ENCODE measurements at places on chromosomes 13 and 19.

GRCh38 chr19:6340493-6341201 is 7.2 kb upstream of the ACER1 start:
- DNase-seq: no peak

DNA sequence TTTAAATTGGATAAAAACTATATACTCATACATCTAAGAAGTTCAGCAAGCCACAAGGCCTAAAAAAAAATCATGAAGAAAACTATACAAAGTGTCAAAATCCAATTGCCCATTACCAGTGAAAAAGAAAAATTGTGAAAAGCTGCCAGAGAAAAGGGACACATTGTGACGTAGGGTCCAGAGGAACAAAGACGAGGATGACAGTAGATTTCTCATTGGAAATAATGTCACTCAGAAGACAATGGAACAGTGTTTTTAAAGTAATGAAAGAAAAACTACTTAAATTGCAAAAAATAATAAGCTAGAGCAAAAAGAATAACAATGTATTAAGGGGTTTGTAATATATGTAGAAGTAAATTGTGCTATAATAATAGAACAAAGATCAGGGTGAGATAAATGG is 195.2 kb downstream of the EFNB2 start:
- DNase-seq: no peak

- DNase-seq: no peak
Observed at GRCh38 chr13:71798707-71799106, 68.3 kb downstream of the DACH1 start.

DNA sequence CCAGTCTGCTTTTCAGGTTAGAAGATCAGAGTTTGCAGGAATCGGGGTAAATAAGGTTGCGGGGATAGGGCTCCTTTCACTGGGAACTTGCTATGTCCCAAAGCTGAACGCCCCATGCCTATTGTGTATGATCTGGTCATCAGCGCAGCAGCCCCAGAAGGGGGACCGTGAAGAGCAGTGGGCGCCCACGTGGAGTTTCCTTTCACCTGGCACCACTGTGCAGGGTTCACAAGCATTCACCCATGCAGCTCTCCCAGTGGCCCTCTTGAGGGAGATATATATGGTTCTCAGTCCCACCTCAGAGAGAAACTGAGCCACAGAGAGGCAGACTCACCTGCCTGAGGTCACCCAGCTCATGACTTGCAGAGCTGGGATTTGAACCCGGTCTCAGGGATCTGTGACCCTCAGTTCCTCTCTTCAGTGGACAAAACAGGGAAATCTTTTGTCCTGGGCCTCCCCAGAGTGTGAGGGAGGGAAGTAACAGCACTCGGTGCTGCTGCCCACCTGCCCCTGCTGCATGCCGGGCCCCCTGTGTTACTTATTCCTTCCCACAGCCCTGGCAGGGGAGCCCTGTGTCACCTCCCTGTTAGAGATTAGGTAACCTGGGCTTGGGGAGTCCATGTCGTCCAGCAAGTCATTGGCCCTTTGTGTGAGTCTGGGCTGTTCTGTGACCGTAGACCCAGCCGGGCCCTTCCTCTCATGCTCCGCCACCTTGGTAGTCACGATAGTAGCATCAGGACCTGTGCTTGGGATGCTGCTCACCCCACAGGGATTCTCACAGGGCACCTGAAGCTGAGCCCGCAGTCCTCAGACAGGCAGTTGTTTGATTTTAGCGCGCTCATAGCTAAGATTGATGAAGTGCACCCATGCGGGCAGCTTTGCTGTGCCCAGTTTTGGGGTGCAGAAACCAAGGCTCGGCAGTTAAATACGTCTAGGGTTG is 27.9 kb downstream of the PPP5C start:
- DNase-seq: no peak

- DNase-seq: no peak
Observed at GRCh38 chr19:13063461-13064091, 39.1 kb downstream of the LYL1 start.
